Kidney epithelial cell (primary cell): ENCODE measurements at places on chromosomes 1 and 21.

GRCh38 chr1:109924316-109924715 is 13.7 kb downstream of the CSF1 start:
- DNase-seq: no peak

DNA sequence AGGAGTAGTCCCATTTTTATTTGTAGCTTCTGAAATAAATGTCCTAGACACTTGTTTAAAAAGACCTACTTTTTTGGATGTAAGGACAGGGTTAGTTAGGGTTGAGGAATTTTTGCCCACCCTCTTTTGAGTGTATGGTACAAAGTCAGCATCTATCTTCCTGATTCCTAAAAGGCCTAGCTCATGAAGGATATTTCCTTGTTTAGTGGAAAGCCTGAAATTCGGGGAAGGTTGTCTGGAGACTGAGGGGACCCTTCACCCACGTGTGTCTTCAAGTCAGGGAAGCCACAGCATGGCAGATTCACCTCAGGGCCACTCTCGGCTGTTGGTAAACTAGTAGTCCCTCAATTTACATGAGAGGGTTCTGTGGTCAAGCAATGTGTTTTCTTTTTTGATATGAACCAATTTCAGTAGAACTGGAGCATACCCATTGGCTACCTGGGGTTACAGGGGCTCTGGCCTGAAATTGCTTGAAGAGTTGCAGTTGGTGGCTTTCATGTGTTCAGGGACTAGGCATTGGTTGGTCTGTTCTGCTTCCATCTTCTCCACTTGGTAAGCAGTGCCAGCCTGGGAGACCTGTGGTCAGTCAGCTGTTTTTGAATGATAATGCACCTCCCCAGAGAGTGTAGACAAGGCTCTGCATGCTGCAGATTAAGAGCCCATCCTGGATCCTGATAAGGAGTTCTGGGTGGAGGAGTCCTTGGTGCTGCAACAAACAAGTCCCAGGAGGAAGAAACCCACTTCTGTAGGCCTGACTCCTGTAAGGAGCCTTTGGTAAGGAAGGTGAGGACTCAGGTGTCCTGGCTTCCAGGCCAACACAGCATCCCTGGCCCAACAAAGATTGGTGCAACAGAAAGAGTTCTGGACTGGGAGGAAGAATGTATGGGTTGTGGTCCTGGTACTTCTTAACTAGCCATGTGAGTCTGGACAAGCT is 6.3 kb downstream of the BTG2 start:
- DNase-seq: no peak

GRCh38 chr1:154335025-154335714 is 9.8 kb downstream of the ATP8B2 start:
- DNase-seq: peak; percentile 49

GRCh38 chr1:45012639-45013278 is 705 bp downstream of the UROD start:
- DNase-seq: peak; percentile 25

DNA sequence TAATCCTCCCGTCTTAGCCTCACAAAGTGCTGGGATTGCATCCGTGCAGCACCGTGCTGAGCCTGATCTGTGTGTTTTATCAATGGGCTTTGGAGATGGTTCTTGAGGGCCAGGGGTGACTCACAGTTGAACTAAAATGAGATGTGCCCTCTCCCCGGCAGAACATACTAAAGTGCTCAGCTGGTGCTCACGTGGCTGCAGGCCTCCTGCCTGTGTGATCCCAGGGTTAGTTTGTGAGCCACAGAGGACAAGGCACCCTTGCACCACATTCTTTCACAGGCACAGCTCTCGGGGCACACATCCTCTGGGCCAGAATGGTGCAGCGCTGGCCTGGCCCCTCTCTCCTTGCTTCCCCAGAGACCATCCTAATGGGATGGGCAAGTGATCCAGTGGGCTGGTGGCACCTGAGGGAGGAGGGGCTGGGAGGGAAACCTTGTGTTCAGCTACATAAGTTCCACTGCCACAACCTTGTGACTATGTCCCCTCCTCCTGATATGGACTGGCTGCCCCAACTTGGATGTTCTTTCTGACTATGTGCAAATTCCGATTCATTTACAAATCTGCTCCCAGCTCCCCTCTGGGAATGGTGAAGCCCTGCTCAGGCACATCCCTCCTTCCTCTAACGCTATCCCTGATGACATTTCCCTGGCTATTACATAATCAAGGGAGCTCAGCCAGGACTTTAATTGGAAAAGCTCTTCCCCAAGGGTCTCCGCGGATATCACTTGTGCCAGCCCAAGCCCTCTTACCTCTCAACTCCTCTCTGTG is 197.0 kb upstream of the EDN2 start:
- DNase-seq: no peak

DNA sequence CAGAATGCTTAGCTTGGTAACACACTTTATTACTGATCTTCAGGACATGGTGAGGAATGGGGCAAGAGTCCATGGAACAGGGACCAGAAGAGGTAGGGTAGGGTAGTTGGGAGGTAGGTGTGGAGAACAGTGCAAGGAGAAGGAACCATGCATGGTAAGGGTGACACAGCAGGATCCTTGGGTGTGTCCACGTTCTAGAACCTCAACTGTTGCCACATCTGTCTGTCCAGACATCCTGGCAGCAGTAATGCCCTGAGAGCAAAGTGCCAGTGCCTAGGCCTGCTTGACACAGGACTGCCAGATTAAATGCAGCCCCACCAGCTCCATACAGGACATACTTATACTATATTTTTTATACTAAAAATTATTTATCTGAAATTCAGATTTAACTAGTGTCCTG is 13.9 kb downstream of the DMAP1 start:
- no peak for DNase-seq
